ENCODE measurements at places on chromosomes 6 and 20. TPM values are rescaled to one million over a fixed set of nuclear protein-coding genes. Genes with fewer than 3 reads are reported as not detected.

The SLC25A27 gene
- 3.8 TPM for total RNA-seq

The TFAP2C gene
- total RNA-seq, result 36.3 TPM

The FAM209B gene
- not detected for total RNA-seq

The RAB23 gene
- total RNA-seq, result 11.2 TPM

The LY6G6C gene
- total RNA-seq, result 0.22 TPM

The KCNB1 gene
- total RNA-seq, result 0.35 TPM

The HNF4A gene
- total RNA-seq, result not detected

The MAP3K5 gene
- 5.0 TPM for total RNA-seq

The LTB gene
- 1.5 TPM for total RNA-seq

The PNPLA1 gene
- total RNA-seq, result 0.29 TPM

The SLC22A7 gene
- not detected for total RNA-seq

The GPR6 gene
- not detected for total RNA-seq

The ENPP3 gene
- not detected for total RNA-seq

The PPP1R3G gene
- 3.2 TPM for total RNA-seq

The RGS19 gene
- 43.2 TPM for total RNA-seq

The CCN2 gene
- total RNA-seq, result 33.2 TPM

The SHLD1 gene
- total RNA-seq, result 5.1 TPM

The HTR1E gene
- total RNA-seq, result not detected

The NOTCH4 gene
- total RNA-seq, result 1.7 TPM

The EYS gene
- 0.07 TPM for total RNA-seq
